ENCODE measurements at places on chromosomes 2 and 18.

GRCh38 chr2:6445156-6445555 is 420.6 kb downstream of the CMPK2 start:
- DNase-seq = no peak

DNA sequence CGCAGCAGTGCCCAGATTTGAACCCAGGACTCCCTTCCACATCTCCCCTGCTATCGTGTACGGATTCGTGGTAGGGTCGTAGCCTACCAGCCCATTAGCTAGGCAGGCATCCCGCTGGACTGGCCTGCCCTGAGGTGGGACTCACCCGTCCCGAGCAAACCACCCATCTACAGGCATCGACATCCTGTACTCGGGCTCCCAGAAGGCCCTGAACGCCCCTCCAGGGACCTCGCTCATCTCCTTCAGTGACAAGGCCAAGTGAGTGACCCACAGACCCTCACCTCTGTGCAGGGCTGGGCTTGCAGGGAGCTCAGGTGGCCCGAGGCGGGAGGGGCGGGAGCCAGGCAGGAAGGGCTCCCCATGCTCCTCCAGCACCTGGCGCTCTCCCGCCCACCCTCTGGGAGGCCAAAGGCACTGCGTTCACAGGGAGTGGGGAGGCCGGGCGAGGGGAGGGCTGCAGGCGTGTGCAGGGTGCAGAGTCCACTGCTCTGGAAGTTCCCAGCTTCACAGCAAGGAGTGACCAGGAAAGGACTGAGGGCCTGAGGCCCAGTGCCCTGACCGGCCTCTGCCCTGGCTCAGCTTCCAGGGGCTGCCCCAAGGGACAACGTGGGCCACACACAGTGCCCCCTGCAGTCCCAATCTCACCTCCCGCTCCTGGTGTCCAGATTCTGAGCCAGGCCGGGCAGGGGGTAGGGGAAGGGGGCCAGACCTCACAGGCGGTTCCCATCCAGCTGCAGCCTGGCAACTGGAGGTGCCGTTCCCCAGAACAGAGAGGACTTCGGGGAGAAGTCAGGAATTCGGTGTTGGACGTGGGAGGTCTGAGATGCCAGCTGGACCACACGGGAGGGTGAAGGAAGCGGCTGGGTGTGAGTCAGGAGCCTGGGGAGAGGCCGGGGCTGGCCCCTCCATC is 5.4 kb downstream of the AGXT start:
- no peak for DNase-seq

- no peak for DNase-seq
Observed at GRCh38 chr2:232911712-232912277, 41.7 kb downstream of the SNORC start.

DNA sequence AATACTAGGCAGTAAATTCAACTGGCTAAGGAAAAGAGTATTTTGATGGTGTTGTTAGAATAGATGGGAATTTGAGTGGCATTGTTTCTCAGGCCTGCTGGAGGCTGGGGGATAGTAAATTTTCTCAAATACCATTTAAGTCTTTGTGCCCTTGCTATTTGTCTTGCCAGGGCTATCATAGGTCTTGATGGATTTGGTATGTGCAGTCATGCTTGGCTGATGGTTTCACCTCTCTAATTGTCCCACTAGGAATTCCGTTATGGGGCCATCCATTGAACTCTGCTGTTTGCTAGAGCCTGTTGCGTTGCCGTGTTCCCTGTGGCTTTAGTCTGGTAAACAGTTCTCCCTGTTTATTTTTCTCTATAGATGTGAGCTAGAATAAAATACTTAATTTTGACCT is 438.1 kb upstream of the FAM98A start:
- no peak for DNase-seq

DNA sequence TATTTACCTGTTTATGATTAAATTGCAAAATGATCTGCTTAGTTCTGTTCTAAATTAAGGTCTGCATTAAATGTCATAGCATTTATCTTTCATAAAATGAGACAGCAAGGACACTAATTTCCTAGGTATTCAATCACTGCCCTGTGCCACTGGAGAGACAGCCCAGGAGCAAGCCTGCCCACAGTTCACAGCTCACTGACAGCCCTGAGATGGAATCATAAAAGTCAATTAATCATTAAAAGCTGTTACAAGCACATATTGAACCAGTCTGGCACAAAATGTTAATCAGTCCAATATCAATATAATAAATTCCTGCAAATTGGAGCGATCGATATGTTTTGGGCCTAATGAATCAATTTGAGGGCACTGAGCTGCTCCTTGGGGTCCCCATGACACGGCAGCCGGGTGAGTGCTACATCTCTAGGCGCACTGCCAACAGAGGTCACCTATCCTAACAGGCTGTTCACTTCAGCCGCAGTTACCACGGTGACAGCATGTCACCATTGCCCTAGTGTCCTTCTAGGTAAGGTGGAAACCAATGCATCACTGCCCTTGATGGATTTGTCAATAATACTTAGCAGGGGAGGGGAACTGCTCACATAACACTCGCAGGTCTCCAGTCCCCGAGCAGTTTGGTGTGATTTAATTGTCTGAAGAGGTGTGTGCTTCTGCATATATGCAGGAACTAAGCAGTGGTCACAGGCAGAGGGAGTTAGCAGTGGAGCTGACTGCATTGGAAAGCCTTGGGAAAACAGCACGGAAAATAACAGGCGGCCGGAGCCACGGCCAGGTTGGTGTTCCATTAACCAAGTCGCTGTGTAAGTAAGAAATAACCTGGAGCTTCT is 47.3 kb downstream of the POU3F3 start:
- no peak for DNase-seq

- DNase-seq = no peak
Observed at GRCh38 chr2:1674766-1675397, 69.4 kb downstream of the PXDN start.

DNA sequence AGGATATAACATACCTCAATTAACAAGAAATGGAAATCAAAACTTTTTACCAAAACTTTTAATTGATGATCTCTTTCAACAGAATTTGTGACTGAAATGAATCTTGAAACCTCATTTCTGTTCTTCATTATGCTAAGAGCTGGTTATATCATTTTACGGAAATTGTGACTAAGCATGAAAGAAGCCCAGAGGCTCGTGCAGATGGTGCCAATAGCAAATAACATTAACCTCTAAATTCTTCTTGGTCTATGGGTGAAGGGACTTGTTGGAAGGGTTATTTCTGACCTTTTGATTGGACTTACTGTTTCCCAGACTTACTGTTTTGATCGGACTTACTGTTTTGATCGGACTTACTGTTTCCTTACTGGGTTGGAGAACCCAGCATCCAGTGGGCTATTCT is 435.6 kb downstream of the TDRD15 start:
- DNase-seq = no peak

- no peak for DNase-seq
Observed at GRCh38 chr2:72982219-72982618, 64.9 kb downstream of the EMX1 start.

DNA sequence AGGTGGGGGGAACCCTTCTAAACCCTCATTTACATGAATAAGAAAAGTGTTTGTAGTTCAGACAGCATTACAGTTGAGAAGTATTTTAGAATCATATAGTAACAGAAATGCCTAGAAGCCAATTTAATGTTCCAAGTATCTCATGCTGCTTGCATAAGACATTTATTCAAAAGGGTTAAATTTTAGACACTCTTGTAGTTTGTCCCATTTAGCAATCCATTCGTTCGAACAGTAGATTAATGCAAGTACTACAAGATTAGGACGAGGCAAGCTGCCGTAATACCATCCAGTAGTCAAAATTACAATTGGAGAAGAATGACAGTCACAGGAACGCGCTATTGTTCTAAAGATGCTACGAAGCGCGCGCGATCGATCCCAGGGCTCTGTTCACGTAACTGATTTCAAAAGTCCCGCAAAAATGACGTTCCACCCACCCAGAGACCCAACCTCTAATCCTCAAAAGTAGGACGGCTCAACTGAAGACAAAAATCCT is 1.2 kb downstream of the TMEM237 start:
- DNase-seq = no peak
